Globus pallidus (tissue), 1 donor: ENCODE measurements at places on chromosomes 5 and 9.

GRCh38 chr5:72234265-72234700 is 85.8 kb downstream of the MRPS27 start:
- DNase-seq: no peak

- DNase-seq: no peak
Measured at GRCh38 chr5:150264667-150265603, 24.6 kb downstream of the CAMK2A start.

GRCh38 chr9:132301521-132301920 is 53.3 kb downstream of the SETX start:
- no peak for DNase-seq

DNA sequence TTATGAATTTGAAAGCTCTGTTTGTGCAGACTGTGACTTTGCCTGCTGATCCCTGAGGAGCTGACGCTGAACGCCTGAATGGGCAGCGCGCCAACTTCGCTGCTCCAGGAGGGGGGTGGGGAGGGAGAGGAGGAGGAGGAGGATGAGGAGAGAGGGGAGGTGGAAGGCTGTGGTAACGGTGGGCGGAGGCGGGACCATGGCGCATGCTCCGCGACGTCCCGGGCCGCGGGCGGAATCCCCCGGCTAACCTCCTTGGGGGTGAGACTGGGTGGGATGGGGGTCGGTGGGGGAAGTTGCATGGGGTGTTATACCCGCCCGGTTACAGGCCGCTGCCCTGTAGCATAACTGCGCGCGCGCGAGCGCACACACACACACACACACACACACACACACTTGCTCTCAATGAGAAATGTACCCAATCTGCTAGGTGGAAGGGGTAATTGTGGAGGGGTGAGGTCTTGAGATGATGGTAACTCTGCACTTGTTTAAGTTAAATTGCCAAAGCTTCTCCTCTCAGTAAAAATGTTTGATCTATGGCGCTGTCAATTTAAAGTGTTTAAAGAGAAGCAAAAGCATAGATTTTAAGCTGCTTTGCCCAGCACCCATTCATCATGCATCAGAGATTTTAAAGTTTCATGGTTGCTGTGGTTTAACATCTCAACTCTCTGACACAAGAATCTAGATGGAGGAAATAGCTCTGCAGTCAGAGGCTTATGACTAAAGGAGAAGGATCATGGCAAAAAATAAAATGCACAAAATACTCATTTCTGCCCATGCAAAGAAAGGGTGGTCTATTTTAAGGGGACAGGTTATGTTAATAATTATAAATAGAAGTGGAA is 76.6 kb upstream of the TBCA start:
- DNase-seq: peak; percentile 79

GRCh38 chr5:135651156-135651555 is 72.4 kb upstream of the CXCL14 start:
- DNase-seq: no peak

DNA sequence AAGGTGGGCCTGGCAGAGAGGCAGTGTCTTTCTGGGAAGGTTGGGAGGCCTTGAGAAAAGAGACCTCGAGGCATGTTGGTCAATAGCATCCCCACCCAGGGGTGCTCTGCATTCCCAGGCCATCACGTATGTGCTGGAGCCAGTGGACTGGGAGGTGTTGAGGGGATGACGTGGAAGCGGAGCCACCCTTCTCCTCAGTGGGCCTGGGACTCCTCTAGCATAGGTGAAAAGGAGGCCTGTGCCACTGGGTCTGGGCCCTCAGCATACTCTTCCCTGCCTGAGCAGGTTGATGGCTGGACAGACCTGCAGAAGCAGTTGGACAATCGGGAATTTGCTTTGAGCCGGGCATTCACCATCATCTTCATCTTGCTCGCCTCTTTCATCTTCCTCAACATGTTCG is 25.5 kb downstream of the PITX1 start:
- DNase-seq: no peak

DNA sequence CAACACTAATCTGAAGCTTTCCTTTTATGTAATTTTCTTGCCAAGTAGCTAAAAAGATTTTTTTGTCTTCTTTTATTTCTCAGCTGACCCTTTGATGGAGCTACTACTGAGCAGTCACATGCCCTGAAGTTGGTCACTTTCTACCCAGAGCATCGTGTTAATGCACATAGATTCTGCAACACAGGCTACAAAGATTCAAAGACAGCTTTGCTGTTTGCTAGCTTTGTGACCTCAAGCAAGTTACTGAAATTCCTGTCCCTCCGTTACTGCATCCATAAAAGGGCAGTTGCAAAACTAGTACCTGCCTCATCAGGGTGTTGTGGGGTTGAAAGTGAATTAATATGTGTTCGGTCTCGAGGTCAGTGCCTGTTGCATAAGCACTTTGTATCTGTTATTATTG is 179.9 kb downstream of the GAS1 start:
- DNase-seq: no peak
